ENCODE measurements at places on chromosomes 2 and 18. TPM values are rescaled to one million over a fixed set of nuclear protein-coding genes. Genes with fewer than 3 reads are reported as not detected.

DNA sequence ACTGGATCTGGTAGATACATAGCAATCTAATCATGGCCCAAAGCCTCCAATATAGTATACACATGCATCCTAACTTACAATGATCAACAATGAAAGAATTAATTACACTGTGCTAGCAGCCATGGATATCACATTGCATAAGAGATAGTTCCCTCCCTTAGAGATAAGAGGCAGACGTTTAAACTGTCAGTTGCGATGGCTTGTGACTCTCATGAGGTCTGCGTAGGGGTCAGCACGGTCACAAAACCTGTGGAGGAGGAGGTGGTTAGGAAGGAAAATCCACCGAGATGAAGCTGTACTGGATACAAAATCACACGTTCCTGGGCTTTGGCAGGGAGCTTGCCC lies 800 bp upstream of the RALB start:
- DNase-seq, result no peak

DNA sequence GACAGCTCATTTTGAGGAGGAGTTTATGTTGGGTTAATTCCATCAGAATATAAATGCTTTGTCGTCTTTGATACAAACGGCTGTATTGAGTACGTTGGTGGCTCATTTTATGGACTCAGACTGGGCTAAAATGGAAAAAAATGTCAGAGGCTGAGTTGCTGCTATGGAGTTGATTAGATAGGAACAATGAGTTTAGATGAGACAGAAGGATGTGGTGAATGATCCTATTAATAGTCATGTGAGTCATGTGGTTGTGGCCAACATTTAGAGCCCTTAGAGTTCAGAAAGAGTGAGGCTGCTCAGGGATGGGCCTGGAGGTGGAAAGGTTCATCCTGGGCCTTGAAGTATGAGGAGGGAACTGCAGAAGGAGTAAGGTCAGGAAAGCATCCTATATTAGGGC lies 434.2 kb downstream of the MEIS1 start:
- no peak for DNase-seq

DNA sequence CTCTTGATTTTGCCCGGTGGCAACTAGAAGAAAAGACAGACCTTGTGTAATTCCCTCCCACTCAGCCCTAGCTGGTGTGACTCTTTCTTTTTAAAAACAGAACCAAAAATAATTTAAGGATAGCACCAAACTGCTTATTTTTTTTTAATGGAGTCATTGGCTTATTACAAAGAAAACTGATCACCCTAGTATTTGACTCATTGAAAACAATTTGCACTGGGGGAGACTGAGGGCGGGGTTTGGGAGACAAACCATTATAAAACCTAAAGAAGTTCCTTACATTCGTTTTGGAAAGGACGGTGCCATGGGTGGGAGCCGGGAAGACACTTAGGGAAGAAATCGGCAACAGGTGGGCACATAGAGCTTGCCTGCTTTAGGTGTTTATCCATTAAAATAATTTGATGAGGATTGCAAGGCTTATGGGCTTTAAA lies 2.5 kb downstream of the PAX3 start:
- no peak for DNase-seq

- no peak for DNase-seq
Measured at GRCh38 chr2:185537689-185538088, 200.9 kb upstream of the FSIP2 start.

DNA sequence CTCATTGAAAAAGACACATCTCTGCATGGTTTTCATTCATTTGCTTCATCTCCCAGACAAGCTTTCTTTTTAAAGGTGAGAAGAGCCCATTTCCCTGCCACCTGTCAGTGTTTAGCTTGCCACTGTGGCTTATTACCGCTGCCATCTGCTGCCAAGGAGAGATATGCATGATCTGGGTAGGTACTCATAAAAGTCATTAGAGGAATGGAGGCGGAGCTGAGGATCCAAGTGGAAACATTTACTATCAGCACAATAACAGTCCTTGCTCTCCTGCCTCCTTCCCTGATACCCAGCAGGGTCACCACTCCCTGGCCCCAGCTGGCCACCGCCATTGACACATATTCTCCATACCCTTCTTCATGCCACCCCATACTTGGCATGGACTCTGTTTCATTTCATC lies 390.4 kb downstream of the TSN start:
- DNase-seq, result no peak

DNA sequence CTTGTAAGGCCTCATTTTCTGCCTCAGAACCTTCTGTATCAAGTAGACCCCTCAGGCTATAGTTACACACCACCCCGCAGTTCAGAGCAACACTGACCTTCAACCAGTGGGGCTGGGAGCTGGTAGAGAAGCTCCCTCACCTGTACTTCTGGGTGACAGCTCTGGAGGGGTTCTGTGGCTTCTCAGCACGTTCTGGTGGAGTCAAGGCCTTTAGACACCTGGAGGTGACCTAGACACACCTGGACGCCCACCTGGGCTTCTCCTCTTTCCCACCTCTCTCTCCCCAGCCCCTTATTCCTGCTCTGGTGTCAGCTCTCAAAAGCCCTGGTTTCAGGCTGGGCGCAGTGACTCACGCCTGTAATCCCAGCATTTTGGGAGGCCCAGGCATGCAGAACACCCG lies 7.3 kb upstream of the CIB4 start:
- no peak for DNase-seq

- DNase-seq, result no peak
Measured at GRCh38 chr2:138842341-138842740, 62.2 kb upstream of the NXPH2 start.

DNA sequence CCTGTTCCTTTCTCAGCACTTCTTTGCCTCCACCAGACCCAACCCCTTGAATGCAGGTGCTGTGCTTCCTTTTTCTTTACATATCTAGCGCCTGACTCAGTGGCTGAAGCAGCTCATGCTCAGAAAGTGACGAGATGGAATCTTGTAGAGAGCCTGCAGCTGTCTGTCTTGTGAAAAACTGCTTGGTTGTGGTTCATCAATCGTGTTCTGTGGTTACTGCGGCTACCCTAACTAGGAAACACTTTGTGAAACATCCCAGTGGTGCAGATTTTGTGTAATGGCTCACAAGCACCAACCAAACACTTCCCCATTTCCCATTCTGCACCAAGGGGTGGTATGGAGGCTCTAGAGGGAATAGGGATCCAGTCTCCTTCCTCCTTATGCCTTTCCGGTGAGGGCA lies 307.2 kb upstream of the MMADHC start:
- no peak for DNase-seq

- DNase-seq, result no peak
Measured at GRCh38 chr2:10083692-10084211, 3.5 kb upstream of the CYS1 start.

DNA sequence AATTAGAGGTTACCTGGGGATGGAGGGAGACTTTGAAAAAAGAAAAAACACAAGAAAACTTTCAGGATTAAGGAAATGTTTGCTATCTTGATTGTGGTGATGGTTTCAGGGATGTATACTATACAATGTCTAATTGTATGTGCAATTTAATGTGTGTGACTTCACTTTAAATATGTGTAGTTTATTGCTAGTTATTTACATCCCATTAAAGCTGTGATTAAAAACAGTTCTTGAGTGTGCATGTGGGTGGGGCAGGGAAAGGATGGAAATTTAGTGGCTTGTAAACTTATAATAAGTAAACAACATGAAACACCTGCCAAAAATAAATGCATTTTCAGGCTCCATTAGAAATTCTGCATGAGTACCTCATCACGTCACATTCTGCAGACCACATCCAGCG lies 167.0 kb downstream of the MYO5B start:
- DNase-seq, result no peak

- no peak for DNase-seq
Measured at GRCh38 chr2:47735136-47735869, 47.6 kb upstream of the MSH6 start.

DNA sequence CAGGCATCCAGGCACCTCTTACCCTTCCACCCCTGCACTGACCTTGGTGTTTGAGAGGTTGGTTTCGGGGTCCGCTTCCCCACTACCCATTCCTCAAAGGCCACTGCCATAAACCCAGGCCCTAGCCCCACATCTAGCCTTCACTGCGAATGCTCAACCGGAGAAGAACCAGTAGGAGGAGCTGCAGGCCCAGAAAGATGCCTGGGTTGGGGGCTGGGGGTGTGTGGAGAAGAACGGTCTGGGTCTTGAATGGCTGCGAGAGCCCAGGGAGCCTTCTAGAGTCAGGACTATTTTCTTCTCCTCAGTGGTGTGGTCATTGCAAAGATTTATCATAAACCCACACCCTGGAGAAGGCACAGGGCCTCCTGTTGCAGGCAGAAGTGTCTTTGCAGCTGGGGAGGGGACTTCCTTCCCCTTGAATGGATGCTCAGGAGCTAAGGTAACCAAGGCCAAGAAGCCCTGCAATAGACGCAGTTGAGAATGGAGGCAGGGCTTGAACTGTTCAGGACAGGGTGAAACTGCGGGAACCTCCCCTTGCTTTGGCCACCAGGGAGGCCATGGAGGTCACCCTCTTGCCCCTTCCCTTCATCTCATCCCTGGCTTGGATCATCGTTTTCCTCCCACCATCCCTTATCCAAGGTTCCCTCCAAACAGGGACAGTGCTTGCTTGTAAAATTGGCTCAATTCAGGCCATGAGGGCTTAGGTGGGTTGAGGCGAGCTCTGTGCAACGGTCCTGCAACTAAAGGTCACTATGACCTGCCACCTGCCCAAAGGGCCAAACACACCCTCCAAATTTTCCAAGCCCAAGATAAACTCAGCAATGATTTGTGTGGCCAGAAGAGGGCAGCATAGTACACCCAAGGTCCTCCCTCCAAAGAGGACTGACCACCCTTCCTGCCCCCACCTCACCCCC lies 20.9 kb downstream of the THNSL2 start:
- DNase-seq, result peak; percentile 38

The CDKL4 gene
- polyA plus RNA-seq, result 1.2 TPM

The POTEF gene
- 0.13 TPM for polyA plus RNA-seq

Data from left kidney (tissue), 8 donors.